AG10803 (cell line): ENCODE measurements at places on chromosomes 16 and 17.
A peak's percentile ranks its signal among the peaks of the same experiment; 100 is the strongest.

- DNase-seq, result no peak
Measured at GRCh38 chr17:51888816-51889215, 269.7 kb downstream of the CA10 start.

GRCh38 chr16:69132424-69133252 is at the start of the genes CHTF8 and UTP4:
Gene CHTF8 (minus strand): TSS chr16:69132588. CDS start chr16:69121458, 11,130 bp downstream.
Gene UTP4 (plus strand): TSS chr16:69132649. CDS start chr16:69133460, 811 bp downstream.
- peak; percentile 73 for DNase-seq

GRCh38 chr17:50059759-50060273 is 3.9 kb downstream of the ITGA3 start:
- DNase-seq, result no peak

DNA sequence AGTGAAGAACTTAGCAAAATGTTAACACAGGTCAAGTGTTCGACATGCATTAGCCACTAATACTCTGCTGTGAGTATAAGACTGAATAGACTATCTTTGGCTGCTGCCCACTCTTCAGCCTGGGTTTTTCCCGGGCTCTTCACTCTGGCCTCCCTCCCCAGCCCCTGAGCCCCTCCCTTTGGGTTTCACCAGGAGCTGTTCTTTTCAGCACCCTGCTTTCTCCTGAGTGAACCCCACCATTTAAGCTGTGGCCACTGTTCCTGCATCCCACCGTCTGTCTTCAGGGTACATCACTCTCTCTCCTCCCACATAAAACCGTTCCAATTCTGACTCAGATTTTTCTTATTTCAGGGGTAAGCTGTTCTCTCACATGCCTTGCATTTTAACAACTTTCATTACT is 92.0 kb upstream of the ASIC2 start:
- no peak for DNase-seq

DNA sequence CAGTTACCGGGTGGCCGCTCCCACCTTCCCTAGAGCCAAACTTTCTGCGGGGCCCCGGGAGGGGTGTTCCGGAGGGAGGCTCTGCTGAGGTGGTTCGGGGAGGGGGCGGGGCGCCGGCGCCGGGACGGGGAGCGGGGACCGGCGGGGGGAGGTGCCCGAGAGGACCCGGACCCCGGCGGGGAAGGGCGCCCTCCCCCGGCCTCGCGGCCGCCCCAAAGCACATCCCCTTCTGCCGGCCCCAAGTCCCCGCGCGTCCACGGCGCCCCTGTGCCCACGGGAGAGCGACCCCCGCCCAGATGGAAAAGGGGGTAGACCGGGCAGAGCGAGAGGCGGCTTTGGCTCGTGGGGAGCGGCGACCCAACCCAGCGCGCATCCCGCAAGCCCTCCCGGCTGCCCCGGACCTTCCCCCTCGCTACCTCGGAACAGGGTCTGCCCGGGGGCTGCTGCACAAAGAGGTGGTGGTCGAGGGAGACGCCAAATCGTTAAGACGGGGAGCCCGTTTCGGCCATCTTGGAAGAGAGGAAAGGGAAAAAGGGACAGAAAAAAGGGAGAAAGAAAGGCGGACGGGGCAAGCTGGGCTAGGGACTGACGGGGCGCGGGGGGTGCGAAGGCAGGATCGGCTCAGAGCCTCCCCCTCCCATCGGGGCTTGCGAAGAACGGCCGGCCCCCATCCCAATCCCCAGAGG is 530 bp downstream of the PCGF2 start:
- no peak for DNase-seq

DNA sequence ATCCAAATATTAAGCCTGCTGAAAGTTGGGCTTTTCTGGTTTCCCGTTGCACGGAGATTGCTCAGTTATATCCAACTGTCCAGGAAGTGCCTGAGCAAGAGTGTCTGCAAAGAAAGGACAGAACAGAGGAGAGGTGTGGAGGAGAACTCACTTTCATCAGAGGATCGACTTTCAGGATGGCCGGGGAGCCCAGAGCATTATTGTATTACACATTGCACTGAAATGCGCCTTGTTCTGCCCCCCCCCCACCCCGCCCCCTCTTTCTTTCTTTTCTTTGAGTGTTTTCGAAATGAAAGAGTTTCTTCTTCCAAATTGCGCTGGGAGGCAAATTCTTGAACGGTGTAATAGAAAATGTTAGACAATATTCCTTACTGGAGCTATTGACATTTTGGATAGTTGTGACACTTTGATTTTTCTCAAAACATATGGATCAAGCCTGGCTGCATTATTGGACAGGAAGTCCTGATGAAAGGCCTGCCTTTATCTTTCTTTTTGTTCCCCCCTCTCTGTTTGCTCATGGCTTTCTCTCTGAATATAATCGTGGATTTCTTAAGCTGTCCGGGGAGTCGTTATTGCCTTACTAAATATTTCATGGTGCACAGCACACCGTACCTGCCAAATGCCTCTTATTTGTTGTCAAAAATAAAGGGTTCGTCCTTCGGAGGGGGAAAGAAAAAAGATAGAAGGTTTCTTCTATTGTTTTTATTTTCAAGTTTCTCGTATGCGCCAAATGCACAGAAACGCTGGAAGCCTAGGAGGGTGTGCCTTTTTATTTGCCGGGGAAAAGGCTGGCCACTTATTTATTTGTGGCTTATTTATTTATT is 110.8 kb downstream of the IRX3 start:
- DNase-seq, result peak; percentile 16

DNA sequence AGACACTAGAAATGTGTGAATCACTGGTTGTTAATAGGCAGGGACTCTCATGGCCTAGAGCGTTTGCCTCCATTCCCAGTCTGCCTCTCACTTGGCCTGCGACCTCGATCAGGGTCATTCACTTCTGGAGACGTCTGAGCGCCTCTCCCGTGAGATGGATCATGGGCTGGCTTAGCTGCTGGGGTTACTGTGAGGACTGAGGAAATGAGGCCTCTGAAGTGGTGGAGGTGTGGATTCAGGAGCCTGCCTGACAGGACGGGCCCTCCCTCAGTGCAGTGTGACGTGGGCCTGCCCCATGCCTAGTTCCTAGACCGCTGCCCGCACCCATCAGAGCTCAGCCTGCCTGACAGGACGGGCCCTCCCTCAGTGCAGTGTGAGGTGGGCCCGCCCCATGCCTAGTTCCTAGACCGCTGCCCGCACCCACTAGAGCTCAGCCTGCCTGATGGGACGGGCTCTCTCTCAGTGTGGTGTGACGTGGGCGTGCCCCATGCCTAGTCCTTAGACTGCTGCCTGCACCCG is 61.9 kb downstream of the BANP start:
- DNase-seq, result no peak

- DNase-seq, result no peak
Measured at GRCh38 chr17:71482625-71483024, 638.2 kb upstream of the SOX9 start.

DNA sequence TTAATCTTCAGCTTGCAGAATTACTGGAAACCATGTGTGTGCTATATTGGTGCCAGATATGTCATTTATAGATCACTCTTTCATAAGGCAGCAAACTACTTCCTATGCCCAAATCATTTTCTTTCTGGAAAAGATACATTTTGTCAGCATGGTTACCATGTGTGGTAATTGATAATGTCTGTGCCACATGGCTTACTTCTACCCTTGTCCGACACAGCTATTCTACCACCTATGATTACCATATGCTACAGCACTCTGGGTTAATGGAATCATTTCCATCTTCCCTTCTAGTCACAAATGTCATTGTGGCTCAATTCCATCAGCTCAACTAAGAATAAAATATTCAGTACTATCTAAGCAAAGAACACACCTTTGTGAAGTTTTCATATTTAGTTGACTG is 8.0 kb upstream of the PPM1E start:
- no peak for DNase-seq

GRCh38 chr17:41013606-41014005 is 4.7 kb upstream of the KRTAP3-1 start:
- DNase-seq, result peak; percentile 83

DNA sequence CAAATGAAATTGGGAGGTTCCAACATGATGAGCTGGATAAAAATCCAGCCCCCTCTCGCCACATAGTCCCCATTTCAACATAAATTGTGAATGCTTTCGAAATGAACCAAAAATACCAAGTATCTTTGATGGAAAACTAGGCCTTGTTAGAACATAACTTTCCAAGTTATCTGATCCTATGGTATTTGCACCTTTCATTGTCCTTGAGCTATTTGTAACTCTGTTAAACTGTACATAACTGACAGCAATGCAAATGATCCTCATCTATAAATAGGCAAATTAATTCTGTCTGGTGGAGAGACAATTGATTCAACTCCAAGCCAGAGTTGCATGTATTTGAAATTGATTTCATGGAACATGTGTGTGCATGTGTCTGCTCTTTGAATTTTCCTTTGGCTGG is 18.2 kb downstream of the CMTM4 start:
- peak; percentile 46 for DNase-seq

DNA sequence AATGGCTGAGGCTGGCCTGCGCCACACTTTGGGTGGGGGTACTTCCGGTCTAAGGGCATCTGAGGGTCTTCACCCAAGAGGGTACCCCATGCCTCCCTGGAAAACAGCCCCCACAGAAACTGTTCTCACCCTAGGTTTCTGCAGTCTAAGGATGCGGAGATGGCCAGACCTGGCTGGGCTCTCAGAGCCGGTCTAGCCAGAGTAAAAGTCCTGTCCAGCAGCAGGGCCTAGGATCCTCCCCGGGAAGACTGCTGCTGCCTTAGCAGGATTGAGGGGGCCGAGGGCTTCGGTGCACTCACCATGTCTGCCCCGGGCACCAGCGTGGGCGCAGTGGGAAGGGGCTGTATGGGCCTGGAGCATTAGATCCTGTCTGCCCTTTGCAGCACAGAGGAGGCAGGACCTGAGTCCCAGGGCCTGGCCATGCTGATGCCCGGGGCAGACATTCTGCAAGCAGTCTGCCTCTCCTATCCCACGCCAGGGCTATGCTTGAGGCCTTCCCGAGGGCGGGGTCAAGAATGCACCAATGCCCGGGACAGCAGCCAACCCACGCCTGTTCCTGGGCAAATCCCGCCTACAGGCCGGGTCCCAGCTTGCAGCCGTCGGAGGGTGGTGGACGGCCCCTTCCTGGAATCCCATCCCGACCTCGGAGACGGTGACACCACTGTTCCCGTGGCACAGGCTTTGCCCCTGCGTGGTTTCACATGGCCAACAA is 54.7 kb downstream of the CBFA2T3 start:
- DNase-seq, result peak; percentile 79
